ENCODE measurements at places on chromosomes 6 and 20.

DNA sequence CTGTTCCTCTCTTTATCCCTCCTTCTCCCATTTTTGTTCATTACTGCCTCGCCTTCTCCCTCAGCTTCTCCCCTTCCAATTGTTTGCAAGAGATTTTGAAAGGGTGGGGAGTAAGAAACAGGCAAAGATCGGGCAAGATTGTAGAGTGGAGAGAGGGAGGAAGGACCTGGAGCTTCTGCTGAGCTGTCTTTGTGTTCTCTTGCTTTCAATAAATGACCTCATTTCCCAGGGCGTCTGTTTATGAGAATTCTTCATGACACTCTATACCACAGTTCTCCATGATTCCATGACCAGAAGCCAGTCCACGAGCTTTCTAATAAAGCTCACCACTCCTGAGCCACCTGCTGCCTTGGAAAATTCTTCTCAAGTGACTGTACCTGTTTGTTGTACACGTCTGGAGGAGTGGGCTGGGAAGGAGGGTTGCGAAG, 50.0 kb upstream of the PLEKHG1 start:
- H3K4me3 ChIP-seq: no peak overlapping the region
- no peaks in the 10 kb centered on the region for H3K36me3 ChIP-seq
- no peak overlapping the region for H3K27ac ChIP-seq
- no peaks in the 10 kb centered on the region for H3K4me1 ChIP-seq

- no peak for DNase-seq
- H3K27ac ChIP-seq: no peak overlapping the region
- no peak overlapping the region for H3K4me3 ChIP-seq
- H3K36me3 ChIP-seq: no peaks in the 10 kb centered on the region
- no peaks in the 10 kb centered on the region for H3K4me1 ChIP-seq
Measured at GRCh38 chr6:92756912-92757311, 662.4 kb downstream of the EPHA7 start.

GRCh38 chr6:152821525-152821924, 70.9 kb downstream of the VIP start:
- no peaks in the 10 kb centered on the region for H3K36me3 ChIP-seq
- H3K27ac ChIP-seq: no peak overlapping the region
- DNase-seq: no peak

DNA sequence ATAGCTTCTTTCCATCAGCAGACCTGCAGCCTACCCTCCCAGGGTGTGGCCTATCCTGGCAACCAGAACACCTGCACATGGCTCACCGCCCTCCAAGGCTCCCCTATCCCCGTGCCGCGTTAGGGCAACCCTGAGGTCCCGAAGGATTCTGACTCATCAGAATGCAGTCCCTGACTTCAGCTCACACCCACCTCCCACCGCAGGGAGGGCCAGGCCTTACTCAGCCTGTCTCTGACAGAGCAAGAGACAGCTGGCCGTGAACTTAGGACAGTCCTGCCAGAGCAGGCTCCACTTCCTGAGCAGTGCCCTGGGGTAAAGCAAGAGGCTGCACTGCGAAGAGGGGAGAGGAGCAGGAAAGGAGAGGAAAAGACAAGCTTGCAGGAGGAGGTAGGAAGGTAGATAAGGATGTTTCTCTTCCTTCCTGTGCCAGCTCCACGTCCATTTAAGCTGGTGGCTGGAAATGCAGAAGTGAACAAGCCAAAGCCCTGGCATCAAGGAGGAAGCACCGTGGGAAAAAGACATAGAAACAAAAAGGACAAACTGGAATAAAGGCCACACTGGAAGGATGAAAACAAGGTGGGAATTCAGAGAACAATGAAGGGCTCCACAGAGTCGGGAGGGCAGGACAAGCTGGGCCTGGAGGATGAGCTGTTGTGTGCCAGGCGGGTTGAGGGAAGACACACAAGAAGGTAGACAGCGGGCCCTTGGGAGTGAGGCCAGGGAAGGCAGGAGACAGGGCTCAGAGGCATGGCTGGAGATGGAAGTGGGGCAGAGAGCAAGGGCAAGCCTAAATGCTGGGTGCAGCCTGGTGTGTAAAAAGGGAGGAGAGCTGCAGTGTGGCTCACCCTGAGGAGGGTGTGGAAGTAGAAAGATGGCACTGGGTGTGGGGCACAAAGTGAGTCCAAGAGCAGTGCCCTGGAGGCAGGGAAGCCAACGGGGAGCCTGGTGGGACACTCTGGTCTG, 102.7 kb downstream of the SLC23A2 start:
- H3K4me3 ChIP-seq: no peak overlapping the region
- H3K27me3 ChIP-seq: no peaks in the 10 kb centered on the region
- H3K4me1 ChIP-seq: peaks cover 9% of the 10 kb centered on the region
- H3K36me3 ChIP-seq: no peaks in the 10 kb centered on the region

DNA sequence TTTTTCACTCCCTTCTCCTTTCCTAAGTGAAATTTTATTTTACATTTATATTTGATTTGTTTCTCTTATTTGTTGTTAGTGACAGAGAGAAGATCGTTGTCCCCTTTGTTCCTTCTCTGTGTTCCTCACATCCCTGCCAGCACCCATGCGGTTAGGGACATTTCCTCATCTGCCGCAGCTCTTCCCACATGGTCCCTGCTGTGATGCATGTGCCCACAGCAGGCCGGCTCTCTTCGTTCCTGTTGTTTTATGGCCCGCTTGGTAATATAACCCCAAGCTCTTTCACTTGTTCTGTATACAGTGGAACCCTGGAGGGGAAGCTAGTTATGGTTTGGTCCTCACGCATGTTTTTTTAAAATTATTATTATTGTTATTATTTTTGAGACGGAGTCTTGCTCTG, 23.6 kb downstream of the DTD1 start:
- H3K4me3 ChIP-seq: no peak overlapping the region
- DNase-seq: no peak
- H3K27ac ChIP-seq: no peak overlapping the region

DNA sequence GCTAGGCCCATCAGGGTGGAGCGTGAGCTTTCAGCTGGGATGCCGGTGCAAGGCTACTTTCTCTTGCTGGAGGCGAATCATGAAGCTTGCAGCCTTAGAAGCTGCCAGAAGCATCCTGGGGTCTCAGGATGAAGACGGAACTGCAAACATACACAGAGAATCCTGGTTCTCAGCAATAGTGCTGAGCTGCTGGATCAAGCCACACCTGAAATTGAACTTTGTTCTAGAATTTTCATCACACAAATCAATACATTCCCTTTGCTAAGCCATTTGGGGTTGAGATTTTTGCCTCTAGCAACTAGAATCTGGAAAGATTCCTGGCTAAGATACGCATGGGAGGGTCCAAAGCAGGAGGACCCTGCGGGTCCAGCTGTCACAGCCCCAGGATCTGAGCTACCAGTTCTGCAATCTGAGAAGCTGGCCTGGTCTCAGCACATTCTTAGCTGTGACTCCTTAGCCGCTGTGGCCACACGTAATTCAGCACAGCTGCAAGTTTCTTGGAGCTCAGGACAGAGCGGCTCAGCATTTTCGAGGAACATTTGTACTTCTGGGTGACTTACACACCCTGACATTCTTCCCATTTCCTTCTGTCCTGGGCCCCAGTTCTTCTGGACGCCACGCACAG, 6.6 kb upstream of the ARFGAP1 start:
- no peak overlapping the region for H3K4me3 ChIP-seq
- H3K27ac ChIP-seq: no peak overlapping the region
- H3K4me1 ChIP-seq: no peaks in the 10 kb centered on the region
- H3K27me3 ChIP-seq: no peaks in the 10 kb centered on the region
- no peak for DNase-seq

DNA sequence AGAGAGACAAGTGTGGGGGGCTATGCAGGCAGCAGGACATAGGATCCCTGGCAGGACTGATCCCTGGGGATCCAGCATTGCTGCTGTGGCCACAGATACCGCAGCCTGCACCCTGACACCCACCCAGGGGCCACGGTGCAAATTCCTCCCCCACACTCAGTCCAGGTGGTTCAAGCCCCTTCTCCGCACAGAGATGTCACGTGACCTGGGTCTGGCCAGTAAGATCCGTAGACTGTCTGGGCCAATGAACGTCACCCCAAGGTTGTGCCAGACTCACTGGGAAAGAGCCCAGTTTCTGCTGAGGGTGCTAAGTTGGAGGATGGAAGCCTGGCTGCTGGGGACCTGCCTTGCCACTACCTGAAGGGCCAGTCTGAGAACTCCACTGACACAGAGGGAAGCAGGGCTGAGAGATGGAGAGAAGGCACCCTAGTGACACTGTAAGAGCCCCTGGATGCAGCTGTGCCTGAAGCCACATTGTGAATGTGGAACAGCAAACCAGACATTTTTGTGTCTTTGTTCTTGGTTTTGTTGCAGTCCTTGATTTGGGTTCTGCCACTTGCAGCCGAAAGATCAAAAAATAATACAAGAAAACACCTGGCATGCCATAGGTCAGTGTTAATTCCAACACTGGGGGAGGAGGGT, 228.6 kb downstream of the PREX1 start:
- H3K4me1 ChIP-seq: peaks cover 7% of the 10 kb centered on the region
- no peaks in the 10 kb centered on the region for H3K27me3 ChIP-seq
- H3K27ac ChIP-seq: no peak overlapping the region
- H3K4me3 ChIP-seq: no peak overlapping the region
- no peaks in the 10 kb centered on the region for H3K36me3 ChIP-seq

GRCh38 chr20:50666709-50667298, 24.5 kb downstream of the RIPOR3 start:
- H3K36me3 ChIP-seq: no peaks in the 10 kb centered on the region
- DNase-seq: no peak
- no peak overlapping the region for H3K27ac ChIP-seq
- H3K4me3 ChIP-seq: no peak overlapping the region

DNA sequence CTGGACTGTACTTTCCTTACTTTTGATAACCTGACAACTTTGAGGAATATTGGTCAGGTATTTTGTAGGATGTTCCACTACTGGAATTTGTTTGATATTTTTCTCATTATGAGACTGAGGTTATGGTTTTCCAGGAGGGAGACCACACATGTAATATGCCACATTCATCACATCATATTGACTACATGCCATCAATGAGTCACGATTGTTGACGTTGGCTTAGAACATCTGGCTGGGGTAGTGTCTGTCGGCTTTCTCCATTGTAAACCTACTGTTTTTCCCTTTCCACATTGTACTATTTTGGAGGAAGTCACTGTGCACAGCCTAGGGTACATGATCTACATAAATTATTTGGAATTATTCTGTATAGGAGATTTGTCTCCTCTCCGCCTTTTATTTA, 1.4 kb upstream of the STX11 start:
- H3K4me1 ChIP-seq: no peaks in the 10 kb centered on the region
- H3K36me3 ChIP-seq: no peaks in the 10 kb centered on the region
- peaks cover 24% of the 10 kb centered on the region for H3K27me3 ChIP-seq
- H3K27ac ChIP-seq: no peak overlapping the region
- H3K4me3 ChIP-seq: no peak overlapping the region

GRCh38 chr20:62618611-62619529, 23.4 kb upstream of the SLCO4A1 start:
- peaks cover 15% of the 10 kb centered on the region for H3K4me1 ChIP-seq
- no peaks in the 10 kb centered on the region for H3K27me3 ChIP-seq
- H3K4me3 ChIP-seq: no peak overlapping the region
- no peak overlapping the region for H3K27ac ChIP-seq
- DNase-seq: no peak

- H3K4me3 ChIP-seq: no peak overlapping the region
- DNase-seq: no peak
- H3K27me3 ChIP-seq: no peaks in the 10 kb centered on the region
- no peak overlapping the region for H3K27ac ChIP-seq
Measured at GRCh38 chr6:44606504-44606903, 219.0 kb downstream of the CDC5L start.

DNA sequence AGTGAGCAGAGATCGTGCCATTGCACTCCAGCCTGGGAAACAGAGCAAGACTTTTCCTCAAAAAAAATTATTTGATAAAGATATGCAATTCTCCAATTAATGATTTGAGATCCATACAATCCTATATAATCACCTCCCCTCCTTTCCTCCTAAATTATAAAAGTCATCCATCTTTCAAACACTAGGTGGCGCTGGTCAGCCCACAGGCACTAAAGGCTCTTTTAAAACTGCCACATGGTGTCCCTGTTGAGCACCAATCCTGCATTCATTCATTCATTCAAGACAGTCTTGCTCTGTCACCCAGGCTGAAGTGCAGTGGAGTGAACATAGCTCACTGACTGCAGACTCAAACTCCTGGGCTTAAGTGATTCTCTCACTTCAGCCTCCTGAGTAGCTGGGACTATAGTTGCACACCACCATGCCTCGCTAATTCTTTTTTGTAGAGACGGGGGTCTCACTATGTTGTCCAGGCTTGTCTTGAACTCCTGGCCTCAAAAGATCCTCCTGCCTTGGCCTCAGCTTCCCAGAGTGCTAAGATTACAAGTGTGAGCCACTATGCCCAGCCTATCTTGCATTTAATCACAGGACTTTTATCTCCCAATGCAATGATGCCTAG, 58.7 kb upstream of the SLC2A12 start:
- H3K27ac ChIP-seq: no peak overlapping the region
- no peak overlapping the region for H3K4me3 ChIP-seq
- no peaks in the 10 kb centered on the region for H3K4me1 ChIP-seq
- DNase-seq: no peak
- no peaks in the 10 kb centered on the region for H3K27me3 ChIP-seq

DNA sequence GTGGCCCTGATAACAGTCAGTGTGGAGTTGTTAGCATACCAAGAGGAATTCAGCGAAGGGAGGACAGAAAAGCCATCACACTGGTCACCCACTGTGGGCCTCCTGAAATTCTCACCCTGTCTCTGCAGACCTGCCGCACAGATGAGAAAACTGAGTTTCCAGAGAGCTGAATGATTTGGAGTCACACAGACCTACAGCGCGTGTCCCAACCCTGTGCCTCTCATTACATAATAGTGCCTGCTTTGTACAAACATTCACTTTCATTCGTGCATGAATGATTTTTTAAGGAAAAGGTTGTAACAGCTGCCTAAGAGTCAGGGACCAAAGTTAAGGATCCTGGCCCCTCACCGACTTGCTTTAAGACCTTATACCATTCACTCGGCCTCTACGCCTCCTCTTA, 62.7 kb downstream of the THBS2 start:
- no peaks in the 10 kb centered on the region for H3K36me3 ChIP-seq
- no peak overlapping the region for H3K4me3 ChIP-seq
- H3K27me3 ChIP-seq: no peaks in the 10 kb centered on the region

GRCh38 chr20:58023781-58024180, 204.7 kb downstream of the ANKRD60 start:
- no peaks in the 10 kb centered on the region for H3K36me3 ChIP-seq
- no peak overlapping the region for H3K4me3 ChIP-seq
- H3K27ac ChIP-seq: no peak overlapping the region

- H3K4me3 ChIP-seq: no peak overlapping the region
- H3K27me3 ChIP-seq: no peaks in the 10 kb centered on the region
- DNase-seq: no peak
- peaks cover 6% of the 10 kb centered on the region for H3K36me3 ChIP-seq
Measured at GRCh38 chr6:167974640-167975344, 22.7 kb upstream of the KIF25 start.

GRCh38 chr20:52313341-52313963, 121.9 kb upstream of the ZFP64 start:
- peaks cover 12% of the 10 kb centered on the region for H3K4me1 ChIP-seq
- no peak overlapping the region for H3K4me3 ChIP-seq
- H3K27ac ChIP-seq: no peak overlapping the region
- no peaks in the 10 kb centered on the region for H3K27me3 ChIP-seq

- H3K27me3 ChIP-seq: no peaks in the 10 kb centered on the region
- no peak for DNase-seq
- no peak overlapping the region for H3K27ac ChIP-seq
Measured at GRCh38 chr20:15916623-15917022, 656.6 kb downstream of the KIF16B start.
